ENCODE measurements at places on chromosomes 16 and 17. TPM values are rescaled to one million over a fixed set of nuclear protein-coding genes. Genes with fewer than 3 reads are reported as not detected.

HSPB9 gene
- total RNA-seq: 0.23 TPM

GRAP gene
- 2.0 TPM for total RNA-seq

KIF2B gene
- not detected for total RNA-seq

GRCh38 chr16:57821149-57821971 lies 19.1 kb upstream of the KIFC3 start:
- no peaks in the 10 kb centered on the region for H3K36me3 ChIP-seq
- H3K27me3 ChIP-seq: no peaks in the 10 kb centered on the region
- no peak for DNase-seq

GRCh38 chr17:1143573-1143972 lies 36.2 kb downstream of the ABR start:
- H3K27me3 ChIP-seq: no peaks in the 10 kb centered on the region
- no peak for DNase-seq
- no peak overlapping the region for H3K27ac ChIP-seq
- no peaks in the 10 kb centered on the region for H3K36me3 ChIP-seq

- peaks cover 13% of the 10 kb centered on the region for H3K27me3 ChIP-seq
- no peak for DNase-seq
- no peak overlapping the region for H3K27ac ChIP-seq
- H3K4me3 ChIP-seq: no peak overlapping the region
- no peaks in the 10 kb centered on the region for H3K4me1 ChIP-seq
These were observed 9.0 kb downstream of the C16orf54 start for GRCh38 chr16:29736764-29737163.

- no peaks in the 10 kb centered on the region for H3K36me3 ChIP-seq
- DNase-seq: no peak
- H3K4me1 ChIP-seq: peaks cover 95% of the 10 kb centered on the region
- H3K27me3 ChIP-seq: no peaks in the 10 kb centered on the region
- no peak overlapping the region for H3K4me3 ChIP-seq
These were observed 28.0 kb downstream of the CUEDC1 start for GRCh38 chr17:57927048-57927723.

All from heart right ventricle (tissue), 16 donors.